ENCODE measurements at places on chromosomes 3 and 15.

GRCh38 chr15:39783244-39783820 is 691 bp upstream of the FSIP1 start:
- no peak for DNase-seq

DNA sequence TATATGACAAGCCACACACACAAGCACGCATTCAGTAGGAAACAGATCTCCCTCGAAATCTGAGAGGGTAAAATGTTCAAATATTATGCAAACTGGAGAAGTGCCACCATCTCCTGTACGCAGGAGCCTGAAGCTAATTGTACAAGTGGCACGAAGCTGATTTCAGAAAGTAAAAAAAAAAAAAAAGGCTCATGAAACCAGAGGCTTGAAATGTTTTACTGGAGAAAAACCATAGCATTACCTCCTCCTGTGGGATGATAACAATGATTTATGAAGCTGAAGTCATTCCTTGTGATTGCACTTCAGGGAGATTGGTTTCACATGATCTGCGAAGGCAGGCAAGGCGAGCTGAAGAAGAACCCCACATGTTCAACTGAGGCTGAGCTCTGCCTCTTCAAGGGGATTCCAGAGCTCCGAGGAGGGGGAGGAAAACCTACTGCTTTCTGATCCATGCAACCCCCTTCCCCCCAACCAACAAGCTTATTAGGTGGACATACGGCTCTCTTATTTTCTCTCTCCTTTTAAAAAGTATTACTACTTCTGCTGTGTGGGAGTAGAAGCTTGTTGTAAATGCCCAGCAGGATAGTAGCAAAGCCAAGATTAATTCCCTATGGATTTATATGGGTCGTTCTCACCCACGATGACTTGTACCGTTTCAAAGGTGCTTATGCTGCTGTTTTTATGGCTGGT is 101.1 kb downstream of the GREM1 start:
- no peak for DNase-seq

DNA sequence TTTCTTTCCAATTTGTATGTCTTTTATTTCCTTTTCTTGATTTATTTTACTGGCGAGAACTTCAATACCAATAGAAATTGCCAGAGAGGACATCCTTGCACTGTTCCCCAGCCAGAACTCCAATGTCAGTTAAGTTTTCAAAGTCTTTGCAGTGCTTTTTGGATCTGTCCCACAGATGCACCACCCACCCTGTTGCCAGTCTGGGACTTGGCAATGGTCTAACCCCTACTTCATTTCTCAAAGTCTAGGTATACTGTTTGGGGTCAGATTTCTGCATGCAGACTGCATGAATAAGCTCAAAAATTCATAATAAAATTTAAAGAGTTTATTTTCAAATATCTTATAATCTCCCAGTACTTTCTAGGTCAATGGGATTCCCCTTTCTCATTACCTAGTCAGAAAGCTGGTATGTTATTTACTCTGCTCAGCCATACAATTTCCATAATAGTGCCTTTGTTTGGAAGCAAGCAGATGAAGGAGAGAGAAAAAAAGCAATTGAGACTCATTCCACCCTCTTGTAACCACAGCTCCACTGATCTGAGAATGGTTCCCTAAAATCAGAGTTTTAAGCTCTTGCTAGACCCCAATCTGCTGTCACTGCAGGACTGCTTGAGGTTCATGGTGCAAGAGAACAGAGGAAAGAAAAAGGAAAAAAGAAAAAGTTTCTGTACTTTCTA is 125.9 kb upstream of the PLXND1 start:
- DNase-seq = no peak

GRCh38 chr15:99605490-99605931 is 39.7 kb downstream of the MEF2A start:
- DNase-seq = no peak

GRCh38 chr15:83053151-83053550 is 13.9 kb downstream of the BTBD1 start:
- DNase-seq = no peak

DNA sequence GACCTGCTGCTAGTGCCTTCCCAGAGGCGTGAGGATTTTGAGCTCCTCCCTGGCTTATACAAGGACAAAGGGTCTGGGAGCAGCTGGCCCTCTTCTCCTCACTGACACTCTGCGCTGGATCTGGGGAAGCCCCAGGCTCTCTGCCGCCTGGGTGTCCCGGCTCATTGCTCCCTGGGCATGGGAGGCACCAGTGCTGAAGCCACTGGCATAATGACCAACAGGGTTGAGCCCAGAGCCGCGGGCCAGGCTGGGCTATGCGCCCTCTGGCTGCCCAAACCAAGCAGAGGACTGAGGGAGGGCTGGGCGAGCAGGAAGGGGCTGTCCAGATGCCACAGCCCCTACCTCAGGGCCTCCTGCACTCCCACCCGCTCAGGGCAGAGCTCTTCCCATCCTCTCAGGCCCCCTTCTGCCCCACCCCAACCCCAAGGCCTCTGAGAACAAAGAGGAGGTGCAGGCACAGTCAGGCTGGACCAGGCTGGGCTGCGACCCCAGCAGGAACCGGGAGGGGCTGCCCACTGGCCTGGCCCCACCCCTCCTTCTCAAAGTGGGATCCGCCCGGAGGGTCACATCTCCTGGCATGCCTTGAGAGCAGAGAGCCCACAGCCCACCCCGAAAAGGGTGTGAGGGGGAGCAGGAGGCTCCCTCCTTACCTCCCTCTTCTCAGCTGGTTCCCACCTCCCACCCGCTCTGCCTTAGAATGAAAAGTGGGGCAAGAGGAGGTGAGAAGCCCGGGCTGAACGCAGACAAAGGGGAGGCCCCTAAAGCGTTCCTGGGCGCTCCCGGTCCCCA is 1.6 kb downstream of the LINGO1 start:
- no peak for DNase-seq

GRCh38 chr15:39936681-39937080 is 2.8 kb downstream of the EIF2AK4 start:
- DNase-seq = no peak

DNA sequence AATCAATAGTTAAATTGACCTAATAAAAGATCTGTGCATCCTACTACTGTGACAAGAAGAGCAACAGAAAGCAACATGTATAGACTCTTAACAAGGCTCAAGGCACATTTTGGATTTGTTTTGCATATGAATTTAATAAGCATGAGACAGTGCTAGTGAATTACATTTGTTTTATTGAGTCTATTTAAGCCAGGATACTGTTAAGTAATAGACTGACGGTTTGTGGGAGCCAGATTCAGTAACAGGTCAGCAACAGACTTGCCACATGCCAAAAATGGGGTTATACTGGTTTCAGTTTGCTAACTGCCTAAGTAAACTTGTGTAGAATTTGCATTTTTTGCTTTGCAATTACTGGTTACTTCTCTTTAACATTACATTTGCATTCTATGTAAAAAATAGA is 54.0 kb downstream of the MBNL1 start:
- DNase-seq = no peak

- DNase-seq = no peak
Measured at GRCh38 chr15:70376031-70376928, 278.6 kb upstream of the TLE3 start.

GRCh38 chr3:179098388-179099077 is 26.9 kb upstream of the ZMAT3 start:
- DNase-seq = no peak

DNA sequence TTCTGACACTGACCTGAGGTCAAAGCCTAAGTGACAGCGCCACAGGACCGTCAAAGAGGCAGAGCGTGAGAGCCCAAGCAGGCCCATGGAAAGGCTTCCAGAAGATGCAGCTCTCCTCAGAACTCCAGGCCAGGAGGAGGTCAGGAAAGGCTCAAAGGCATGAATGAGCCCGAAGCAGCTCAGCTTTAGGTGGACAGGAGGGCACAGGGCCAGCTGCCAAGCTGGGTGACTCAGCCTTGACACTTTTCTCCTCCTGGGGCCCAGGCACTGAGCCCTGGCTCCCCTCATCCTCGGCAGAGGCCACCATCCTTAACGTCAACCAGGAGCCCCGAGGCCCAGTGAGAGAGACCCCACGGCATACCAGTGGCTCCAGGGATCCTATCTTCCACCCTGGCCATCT is 62.9 kb downstream of the ADCY5 start:
- no peak for DNase-seq

- DNase-seq = no peak
Measured at GRCh38 chr3:25000971-25001591, 427.0 kb upstream of the RARB start.

GRCh38 chr3:32316319-32316718 is 75.3 kb upstream of the CMTM7 start:
- DNase-seq = no peak

DNA sequence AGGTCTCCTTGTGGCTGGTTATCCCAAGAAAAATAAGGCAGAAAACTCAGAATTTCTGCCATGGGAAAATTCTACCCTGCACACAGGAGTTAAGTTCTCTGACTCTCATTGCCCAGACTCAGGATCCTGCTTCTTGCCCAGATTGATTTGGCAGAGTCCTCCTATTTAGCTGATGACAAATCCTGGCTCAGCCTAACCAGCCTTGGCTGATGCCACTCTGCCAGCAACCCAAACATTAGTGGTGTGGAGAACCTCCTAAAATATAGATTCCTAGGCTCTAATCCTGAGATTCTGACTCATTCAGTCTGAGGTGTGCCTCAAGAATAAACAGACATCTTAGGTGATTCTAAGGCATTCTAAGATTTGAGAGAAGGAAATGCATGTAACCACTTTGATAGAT is 60.5 kb upstream of the ACTC1 start:
- no peak for DNase-seq

GRCh38 chr3:19334120-19334519 is 185.8 kb downstream of the KCNH8 start:
- no peak for DNase-seq

DNA sequence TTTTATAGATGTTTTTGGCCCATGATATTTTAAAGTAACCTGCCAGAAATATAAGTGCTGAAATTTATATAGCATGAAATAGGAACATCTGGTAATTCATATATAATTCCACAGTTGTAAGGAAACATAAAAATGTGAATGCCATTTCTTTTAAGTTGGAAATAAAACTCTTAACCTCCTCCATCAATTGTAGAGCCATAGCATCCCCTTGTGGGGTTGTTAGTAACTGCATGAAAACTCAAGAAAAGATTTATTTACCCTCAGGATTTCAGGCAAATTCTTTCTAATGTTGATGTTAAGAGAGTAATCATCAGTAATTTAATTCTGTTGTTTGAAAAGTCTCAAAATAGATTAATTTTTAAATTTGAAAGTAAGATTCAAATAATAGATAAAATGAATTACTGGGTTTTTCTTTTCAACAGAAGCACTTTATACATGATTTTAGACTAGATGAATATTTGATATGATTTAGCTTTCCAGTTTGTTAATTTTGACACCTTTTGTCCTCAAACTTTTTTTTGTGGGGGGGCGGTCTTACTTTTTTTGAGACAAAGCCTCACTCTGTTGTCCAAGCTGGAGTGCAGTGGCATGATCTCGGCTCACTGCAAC is 74.7 kb downstream of the RASA2 start:
- DNase-seq = no peak

GRCh38 chr3:69214241-69214640 is 91.8 kb upstream of the LMOD3 start:
- DNase-seq = no peak

GRCh38 chr3:136042608-136043221 is 77.2 kb downstream of the PPP2R3A start:
- DNase-seq = no peak

- no peak for DNase-seq
Measured at GRCh38 chr15:72237853-72238224, 6.8 kb upstream of the PKM start.
